Brain pericyte (primary cell): ENCODE measurements at places on chromosomes 12 and 14.
A peak's percentile ranks its signal among the peaks of the same experiment; 100 is the strongest.

- no peak for DNase-seq
Observed at GRCh38 chr14:95518045-95518751, 1.7 kb upstream of the SYNE3 start.

GRCh38 chr14:57480051-57480450, 13.6 kb downstream of the CCDC198 start:
- DNase-seq, result no peak

DNA sequence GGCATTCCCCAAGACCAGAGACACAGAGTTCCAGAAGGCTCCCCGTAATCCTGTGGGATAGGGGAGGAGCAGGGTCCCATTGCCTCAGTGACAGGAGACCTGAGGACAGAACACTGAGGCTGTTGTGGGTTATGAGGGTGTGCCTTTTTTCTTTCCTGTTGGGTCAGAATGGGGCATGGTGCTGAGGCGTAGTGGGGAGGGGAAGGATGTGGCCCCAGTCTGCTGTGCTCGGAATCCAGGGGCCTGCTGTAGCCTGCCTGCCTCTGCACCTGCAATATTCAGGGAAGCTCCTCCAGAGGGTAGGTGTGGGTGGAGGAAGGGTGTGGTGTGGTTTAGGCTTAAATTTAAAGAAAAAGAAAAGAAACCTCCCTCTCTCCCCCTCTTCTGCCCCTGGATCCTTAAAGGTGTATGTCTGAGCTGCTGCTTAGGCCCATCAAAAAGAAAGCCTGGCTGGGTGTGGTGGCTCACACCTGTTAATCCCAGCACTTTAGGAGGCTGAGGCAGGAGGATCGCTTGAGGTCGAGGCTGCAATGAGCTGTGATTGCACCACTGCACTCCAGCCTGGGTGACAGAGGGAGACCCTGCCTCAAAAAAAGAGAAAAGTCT, 18.7 kb downstream of the PLEKHG3 start:
- DNase-seq, result no peak

GRCh38 chr12:125287155-125287847, 222.1 kb downstream of the AACS start:
- no peak for DNase-seq

- DNase-seq, result peak; percentile 50
Observed at GRCh38 chr12:124904306-124905098, 9.9 kb downstream of the UBC start.

DNA sequence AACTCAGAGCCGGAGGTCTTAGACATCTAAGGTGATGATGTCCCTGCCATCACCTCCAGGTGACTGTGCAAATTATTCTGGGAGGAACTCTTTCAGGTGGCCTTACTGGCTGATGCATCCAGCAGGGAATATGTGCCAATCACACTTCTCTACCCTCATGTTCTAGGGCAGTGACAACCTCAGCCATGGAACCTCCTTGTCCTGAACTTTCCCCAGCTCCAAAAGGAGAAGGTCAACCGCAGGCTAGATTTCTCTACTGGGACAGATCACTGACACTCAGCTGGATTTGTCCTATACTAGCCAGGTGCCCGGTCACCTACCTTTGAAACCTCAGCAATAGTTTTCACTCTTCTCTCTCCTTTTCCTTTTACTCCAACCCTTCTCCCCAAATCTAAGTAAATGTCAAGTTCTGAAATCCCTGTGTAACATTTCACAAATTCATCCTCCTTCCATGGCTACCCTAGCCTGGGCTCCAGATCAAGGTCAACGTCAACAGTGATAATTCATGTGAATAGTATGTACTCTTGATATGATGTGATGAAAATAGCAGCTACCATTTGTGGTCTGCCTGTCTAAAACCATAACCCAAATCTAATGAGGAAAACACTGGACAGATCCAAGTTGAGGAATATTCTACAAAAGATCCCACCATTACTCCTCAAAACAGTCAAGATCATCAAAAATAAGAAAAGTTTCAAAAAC, 115.0 kb upstream of the EGLN3 start:
- DNase-seq, result no peak

DNA sequence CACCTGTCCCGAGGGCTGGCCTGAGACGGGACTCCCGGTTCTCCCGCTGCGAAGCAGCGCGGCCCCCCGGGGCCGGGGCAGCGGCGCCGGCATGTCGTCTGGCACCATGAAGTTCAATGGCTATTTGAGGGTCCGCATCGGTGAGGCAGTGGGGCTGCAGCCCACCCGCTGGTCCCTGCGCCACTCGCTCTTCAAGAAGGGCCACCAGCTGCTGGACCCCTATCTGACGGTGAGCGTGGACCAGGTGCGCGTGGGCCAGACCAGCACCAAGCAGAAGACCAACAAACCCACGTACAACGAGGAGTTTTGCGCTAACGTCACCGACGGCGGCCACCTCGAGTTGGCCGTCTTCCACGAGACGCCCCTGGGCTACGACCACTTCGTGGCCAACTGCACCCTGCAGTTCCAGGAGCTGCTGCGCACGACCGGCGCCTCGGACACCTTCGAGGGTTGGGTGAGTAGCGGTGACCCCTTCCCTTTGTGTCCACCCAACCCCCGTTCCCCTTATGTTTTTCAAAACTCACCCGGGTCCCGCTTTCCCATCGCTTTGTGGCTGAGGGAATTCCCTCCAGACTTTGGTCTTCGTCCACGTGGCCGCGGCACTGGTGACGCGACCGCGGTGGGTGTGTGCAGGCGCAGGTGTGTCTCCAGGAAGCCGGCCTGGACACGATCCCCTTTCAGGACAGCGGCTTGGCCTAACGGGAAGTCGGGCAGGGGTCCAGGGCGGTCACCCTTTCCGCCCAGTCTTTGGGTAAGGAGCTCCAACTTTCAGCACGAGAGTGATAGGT, 826 bp downstream of the PRKCH start:
- DNase-seq, result no peak

- DNase-seq, result no peak
Observed at GRCh38 chr14:20734430-20734806, 11.3 kb upstream of the EDDM3A start.

GRCh38 chr14:69090187-69090789, 62.6 kb downstream of the DCAF5 start:
- no peak for DNase-seq

GRCh38 chr14:52443506-52443905, 108.8 kb downstream of the TXNDC16 start:
- DNase-seq, result no peak

GRCh38 chr14:71473843-71474242, 458.4 kb upstream of the RGS6 start:
- no peak for DNase-seq

GRCh38 chr14:44712024-44712815, 205.1 kb upstream of the FSCB start:
- no peak for DNase-seq

DNA sequence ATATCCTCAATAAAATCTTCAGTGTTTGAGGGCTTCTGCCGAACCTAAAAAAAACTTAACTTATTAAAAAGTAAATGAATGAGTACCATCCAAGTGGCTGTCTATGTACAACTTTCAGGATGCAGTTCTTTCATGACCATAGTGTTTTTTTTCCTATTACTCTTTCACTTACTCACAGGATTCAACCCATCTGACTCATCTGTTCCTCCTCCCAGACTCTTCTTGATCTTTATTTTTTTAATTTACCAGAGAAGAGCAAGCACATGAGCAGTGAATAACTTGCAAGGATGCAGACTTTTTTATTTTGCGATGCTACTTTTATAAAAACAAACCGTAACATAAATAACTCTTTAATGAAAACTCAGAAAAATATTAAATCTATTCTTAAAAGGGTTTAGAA, 24.5 kb downstream of the RECQL start:
- DNase-seq, result peak; percentile 6

GRCh38 chr12:47964106-47964728, 821 bp downstream of the TMEM106C start:
- DNase-seq, result no peak

DNA sequence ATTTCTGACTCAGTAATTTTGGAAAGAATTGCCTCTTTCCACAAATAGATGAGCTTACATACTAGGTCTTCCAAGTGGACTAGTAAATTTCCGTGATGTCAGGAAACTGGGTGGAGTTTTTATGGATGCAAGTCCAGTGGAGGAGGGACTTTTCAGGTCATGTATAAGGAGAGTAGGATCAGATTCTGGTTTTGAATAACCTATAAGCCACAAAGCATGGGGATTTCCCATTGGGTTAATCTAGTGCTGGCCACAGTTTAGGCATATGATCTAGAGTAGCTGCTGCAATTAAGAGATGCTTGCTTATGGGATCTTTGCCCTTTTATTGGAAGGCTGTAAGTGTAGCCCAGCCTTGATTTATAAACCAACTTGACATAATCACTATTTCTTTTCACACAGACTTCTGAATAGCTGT, 33.8 kb downstream of the STK38L start:
- no peak for DNase-seq

DNA sequence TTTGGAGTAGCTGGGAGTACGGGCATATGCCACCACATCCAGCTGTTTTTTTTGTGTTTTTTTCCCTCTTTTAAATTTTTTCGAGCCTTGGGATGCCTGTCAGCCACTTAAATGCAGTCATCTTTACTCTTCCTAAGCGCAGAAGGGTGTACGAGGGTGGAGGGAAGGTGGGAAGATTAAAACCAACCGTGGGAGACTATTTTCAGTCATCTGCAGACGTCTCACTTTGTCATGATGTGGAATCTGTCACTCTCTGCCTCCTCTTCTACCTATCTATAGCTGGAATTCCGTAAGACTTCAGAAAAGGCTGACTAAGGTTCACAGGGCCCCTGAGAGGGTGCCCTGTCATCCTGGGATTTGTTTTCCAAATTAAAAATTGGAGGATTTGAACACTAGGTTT, 105.3 kb downstream of the SAMD4A start:
- DNase-seq, result no peak

GRCh38 chr14:21070083-21070609, at the start of gene ARHGEF40:
Gene ARHGEF40 (plus strand): TSS chr14:21070304. CDS start chr14:21070397, 93 bp downstream.
- DNase-seq, result no peak

GRCh38 chr12:68304626-68305025, 27.5 kb downstream of the MDM1 start:
- DNase-seq, result no peak

GRCh38 chr12:132413931-132414588, 75.9 kb upstream of the FBRSL1 start:
- no peak for DNase-seq

GRCh38 chr12:57242691-57243454, 8.1 kb downstream of the STAC3 start:
- no peak for DNase-seq

DNA sequence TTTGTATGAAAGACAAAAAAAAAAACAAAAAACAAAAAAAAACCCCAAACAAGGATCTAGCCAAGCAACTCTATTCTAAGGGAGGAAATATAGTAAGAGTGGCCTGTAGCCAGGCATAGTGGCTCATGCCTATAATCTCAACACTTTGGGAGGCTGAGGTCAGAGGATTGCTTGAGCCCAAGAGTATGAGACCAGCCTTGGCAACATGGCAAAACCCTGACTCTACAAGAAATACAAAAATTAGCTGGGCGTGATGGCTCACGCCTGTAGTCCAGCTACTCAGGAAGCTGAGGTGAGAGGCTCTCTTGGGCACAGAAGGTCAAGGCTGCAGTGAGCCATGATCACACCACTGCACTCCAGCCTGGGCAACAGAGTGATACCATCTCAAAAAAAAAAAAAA, 47.9 kb downstream of the TMEM117 start:
- DNase-seq, result no peak

- DNase-seq, result no peak
Observed at GRCh38 chr12:49664167-49664566, 40.8 kb downstream of the PRPF40B start.

DNA sequence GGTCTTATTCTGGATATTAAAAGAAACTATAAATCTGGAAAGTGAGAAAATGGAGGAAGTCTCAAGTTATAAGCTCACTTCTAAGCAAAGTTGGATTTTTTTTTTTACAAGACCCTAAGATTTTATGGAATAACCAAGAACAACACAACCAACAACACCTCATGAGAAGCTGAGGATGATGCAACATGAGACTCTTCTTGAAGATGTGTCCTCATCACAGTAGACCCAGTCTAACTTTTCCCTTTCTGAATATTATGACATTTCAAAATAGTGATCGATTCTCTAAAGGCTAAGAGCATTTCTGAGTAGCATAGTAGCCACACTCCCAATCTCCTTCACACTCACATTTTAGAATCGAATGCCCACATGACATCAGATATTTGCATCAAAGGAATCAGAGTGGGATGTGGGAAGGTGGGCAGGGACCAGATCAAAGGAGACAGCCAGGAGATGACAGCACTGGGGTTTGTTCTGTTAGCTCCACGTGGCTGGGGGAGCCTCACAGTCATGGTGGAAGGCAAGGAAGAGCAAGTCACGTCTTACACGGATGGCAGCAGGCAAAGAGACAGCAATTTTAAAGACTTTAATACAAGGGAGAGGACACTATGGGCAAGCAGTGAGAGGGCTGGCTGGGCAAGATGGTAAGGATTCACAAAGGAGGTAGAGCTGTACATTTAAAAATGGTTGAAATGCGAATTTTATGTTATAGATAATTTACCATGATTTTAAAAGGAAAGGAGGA, 90.7 kb upstream of the MYL2 start:
- no peak for DNase-seq

DNA sequence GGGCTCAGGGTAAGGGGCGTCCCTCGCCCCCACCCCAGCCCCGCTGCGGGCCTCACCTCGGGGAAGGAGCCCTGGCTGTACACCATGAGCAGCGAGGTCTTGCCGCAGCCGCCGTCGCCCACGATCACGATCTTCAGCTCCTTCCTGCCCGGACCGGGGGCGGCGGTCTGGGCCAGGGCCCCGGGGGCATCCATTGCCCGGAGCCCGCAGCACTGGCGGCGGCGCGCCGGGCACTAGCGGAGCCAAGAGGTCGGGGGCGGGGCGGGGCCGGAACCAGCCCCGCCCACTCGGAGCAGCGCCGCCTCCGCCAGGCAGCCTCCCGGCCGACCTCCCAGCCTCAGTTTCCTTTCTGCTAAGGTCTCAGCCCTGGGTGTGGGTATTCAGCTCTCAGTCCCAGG, at the start of gene RHOF:
TSS of gene RHOF (minus strand) at position 249 of the 398 bp plus-strand sequence. CDS start at position 194, 55 bp downstream.
- DNase-seq, result no peak

DNA sequence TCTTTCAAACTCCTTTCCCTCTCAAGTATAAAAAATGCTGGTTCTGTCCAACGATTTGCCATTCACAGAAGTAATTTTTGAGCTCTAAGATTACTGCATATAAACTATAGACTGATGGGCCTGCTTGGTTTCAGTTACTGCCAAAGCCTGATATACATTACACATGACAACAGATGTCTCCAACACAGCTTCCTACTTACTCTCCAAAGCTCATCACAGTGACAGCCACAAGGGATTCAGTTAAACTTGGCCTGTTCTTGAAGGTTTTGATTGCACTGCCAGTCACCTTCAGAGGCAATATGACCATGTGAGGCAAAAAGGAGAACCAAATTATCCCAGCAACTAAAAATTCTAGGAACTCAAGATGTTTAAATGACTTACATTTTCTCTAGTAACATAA, 30.1 kb downstream of the STXBP6 start:
- DNase-seq, result no peak

DNA sequence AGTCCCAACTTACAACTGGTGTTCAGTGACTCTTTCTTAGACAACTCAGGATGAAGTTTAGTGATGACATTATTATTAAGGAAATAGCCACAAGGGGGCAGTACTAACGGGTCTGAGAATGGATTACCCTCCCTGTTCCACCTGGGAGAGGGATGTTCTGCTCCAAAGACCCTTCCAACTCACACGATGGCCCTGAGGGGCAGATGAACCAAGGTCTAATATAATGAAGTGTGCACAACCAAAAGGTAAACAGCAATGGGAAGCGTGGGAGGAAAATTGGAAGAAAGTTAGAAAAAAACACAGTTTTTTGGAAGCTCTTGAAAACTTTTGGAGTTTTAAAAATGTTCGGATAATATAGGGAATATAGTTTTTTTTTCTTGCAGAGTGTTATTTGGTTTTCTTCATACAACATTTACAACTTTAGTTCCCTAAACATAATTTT, 24.0 kb downstream of the FGF6 start:
- no peak for DNase-seq

- DNase-seq, result no peak
Observed at GRCh38 chr12:3228552-3228951, 151.4 kb downstream of the TSPAN9 start.
